ENCODE measurements at places on chromosomes 7 and 10.

DNA sequence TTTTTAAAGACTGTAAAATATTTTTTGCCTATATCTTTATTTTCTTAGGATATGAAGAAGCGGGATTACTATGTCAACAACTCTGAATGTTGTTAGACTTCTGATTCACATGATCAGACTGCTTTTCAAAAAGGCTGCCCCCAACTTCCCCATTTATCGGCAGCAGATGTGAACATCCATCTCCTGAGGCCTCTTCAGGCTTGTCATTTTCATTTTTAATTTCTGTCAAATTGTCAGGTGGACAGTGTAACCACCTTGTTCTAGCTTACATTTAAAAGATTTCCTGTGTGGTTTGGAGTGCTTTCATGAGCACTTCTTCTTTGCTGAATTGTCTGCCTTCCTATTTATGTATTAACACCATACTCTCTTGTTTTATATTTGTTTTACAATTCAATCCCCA, 78.8 kb upstream of the GSDME start:
- no peak for DNase-seq

DNA sequence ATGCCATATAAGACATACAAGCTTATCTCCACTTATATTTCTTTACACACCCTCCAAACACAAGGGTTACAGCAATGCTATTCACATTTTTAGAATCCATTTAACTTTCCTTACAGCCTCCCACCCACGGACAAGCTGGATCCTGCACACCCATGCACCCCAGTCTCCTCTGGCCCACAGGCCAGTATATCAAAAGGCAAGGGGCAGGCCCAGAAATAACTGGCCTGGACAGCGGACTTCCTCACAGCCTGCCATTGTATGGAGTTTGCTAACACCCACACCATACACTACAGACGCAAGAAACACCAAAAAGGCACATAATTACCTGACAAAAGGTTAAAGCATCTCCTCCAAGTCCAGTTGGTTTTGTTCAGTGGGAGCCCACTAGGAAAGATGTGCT, 12.0 kb downstream of the HOXA4 start:
- no peak for DNase-seq

DNA sequence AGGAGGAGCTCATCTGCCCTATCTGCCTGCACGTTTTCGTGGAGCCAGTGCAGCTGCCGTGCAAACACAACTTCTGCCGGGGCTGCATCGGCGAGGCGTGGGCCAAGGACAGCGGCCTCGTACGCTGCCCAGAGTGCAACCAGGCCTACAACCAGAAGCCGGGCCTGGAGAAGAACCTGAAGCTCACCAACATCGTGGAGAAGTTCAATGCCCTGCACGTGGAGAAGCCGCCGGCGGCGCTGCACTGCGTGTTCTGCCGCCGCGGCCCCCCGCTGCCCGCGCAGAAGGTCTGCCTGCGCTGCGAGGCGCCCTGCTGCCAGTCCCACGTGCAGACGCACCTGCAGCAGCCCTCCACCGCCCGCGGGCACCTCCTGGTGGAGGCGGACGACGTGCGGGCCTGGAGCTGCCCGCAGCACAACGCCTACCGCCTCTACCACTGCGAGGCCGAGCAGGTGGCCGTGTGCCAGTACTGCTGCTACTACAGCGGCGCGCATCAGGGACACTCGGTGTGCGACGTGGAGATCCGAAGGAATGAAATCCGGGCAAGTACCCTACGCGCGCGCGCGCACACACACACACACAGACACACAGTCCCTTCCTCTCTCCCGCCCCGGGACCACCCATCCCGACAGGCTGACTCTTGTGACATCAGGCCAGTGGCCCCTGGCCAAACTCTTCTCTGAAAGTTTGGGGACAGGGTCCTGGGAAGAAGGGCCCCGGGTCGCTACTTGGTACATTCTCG, 538 bp downstream of the TRIM8 start:
- DNase-seq = peak; percentile 89

DNA sequence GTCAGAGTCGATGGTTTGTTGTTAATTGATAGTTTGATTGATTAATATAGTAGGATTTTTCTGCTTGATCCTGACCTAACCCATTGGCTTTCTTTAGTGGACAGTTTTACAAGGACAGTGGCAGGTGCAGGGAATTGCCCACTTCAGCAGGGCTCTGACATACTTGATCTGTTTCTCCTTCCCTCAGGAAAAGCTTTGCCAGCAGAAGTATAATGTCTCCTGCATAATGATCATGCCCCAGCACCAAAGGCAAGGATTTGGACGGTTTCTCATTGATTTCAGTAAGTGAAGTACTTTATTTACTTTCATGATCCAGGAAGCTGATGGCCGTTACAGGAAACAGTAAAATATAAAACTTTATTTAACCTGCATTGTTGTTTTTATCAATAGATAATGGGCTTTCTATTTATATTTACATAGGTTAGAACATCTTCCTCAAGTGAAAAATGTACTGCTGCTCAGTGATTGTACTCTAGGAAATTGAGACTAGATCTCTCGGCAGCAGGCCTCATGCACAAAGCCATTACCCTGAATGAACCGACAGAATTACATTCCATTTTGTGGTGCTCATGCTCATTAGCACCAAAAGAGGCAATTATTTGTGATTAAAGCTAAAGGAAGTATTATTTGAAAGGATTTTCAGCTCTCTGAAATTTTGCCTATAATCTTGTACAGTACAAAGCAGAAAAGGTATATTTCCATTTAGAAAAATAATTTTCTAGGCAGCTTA, 122.5 kb upstream of the SAMD8 start:
- no peak for DNase-seq

DNA sequence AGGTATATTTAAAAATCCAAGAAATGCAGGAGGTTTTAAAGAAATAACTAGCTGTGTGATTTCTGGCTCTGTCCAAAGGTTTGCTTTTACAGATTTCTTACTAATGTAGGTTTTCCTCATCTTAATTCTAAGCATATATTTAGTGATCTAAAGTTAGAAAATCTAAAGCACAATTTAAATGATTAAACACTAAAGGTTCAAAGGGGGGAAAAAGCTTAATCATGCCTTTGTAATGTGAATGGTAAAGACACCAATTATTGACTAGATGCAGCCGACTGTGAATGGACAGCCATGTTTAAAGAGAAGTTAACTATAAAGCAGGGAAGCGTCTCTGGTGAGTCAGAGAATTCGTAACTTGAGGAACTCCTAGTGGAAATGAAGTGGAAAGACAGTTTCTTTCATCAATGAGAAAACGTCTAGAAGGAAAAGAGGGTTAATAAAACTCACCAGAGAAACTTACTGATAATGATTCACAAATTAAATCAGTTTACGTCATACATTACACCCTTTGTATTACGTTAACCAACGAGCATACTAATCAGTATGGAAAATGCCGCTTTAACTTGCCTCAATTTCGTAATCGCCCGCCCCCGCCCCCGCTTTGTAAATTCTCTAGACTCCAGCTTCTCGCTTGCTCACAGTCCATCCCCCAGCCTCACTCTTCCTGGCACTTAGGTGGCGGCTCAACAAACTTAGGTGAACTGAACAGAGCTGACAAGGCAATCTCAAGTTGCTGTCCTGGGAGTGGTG, 1.1 kb upstream of the HBP1 start:
- DNase-seq = no peak

- DNase-seq = no peak
These were observed 31.7 kb downstream of the MKX start for GRCh38 chr10:27713941-27714340.

- DNase-seq = no peak
These were observed 1.3 kb downstream of the ANKRD16 start for GRCh38 chr10:5888351-5888750.

DNA sequence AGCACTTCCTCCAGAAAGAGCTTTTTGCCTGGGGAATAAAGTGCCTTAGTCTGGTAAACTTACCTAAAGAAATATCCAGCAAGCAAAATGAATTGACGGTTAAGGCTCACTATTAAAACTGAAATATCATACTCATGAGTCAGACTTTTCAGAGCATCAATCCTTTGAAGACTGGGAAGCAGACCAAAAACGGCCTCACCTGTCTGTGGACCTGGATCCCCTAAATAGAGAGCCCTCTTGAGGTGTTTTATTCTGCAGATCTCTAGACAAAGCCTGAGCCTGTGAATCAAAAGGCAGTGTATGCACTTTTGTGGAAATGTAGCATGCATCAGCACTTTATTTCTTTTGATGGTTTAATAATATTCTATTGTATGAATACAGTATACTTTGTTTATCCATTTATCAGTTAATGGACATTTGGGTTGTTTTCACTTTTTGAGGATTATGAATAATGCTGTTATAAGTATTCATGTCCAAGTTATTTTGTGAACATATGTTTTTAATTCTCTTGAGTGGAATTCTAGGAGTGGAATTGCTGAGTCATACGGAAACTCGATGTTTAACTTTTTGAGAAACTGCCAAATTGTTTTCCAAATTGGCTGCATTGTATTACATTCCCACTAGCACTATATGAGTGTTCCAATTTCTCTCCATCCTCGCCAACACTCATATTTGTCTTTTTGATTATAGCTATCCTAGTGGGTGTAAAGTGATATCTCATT, 449.0 kb upstream of the IGFBP3 start:
- DNase-seq = no peak

DNA sequence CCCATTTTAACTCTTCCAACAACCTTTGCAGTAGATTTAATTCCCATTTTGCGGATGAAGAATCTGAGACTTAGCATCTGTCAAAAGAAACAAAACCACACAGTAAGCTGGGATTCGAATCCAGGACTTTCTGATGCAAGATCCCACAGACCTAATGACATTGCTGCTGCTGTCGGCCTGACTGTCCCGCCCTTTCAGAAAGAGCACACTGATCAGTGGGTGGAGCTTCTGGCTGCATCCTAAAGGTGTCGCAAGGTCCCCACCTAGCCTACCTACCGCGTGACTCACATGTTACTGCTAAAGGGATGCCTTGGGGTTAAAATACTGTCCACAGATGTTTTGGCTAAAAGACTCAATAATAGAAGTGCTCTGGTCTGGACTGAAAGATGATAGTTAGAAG, 134.7 kb downstream of the EMX2 start:
- no peak for DNase-seq

- no peak for DNase-seq
These were observed 144.4 kb downstream of the ZMYND11 start for GRCh38 chr10:279655-280054.

DNA sequence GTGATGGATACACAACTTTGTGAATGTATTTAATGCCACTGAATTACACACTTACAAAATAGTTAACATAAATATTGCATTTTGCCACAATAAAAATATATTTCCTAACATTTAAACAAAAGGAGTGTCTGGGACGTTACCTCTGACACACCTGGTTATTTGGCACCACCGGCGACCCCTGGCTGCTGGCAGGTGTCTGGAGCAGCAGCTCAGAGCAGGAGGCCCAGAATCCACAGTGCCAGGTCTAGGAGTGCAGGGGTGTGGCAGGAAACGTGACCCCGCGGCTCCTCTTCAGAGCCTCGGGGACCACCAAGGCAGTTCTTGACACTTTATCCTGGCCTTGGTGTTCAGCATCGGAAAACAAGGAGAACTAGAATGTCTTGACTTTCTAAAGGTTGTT, 46.3 kb downstream of the MGMT start:
- DNase-seq = no peak

- no peak for DNase-seq
These were observed 267.9 kb upstream of the TCERG1L start for GRCh38 chr10:131579251-131580071.

- DNase-seq = no peak
These were observed 13.6 kb upstream of the JAKMIP3 start for GRCh38 chr10:132052124-132052523.

- no peak for DNase-seq
These were observed 83.9 kb downstream of the OSBPL3 start for GRCh38 chr7:24896031-24896501.

- no peak for DNase-seq
These were observed 13.1 kb downstream of the ADGRA1 start for GRCh38 chr10:133100706-133101415.

GRCh38 chr10:101857802-101858476, 14.3 kb upstream of the KCNIP2 start:
- no peak for DNase-seq

DNA sequence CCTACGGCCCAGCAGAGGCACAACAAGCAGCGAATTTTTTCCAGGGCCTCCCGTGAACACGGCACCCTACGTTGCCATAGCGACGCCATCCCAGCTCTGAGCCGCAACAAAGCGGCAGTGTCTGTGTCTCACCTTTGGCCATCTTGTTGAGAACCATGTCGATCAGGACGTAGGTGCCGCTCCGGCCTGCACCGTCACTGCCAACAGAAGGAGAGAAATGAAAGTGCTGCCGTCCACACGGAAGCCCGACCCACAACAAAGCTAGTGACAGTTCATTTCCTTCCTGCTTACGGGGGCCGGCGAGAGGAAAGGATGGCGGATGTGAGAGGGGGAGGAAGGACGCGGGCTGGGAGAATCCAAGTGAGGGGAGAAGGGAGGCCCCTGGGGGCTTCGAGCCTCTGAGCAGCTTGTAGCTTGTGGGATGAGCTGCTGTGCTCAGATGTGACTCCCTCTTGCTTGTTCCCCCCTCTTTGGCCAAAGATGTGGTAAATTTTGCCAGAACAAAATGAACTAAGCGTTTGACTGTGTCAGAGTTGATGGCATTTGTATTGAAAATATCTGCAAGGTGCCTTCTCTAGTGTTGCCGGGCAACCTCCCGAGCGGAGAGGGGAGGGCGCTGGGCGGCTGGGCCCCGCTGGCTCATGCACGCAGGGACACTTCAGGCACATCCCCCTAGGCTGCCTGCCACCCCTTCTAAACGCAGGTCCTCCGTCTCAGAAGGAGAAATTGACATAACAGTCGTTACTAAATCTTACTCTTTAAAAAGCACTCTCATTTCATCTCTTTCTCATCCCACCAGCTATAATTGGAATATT, 232.2 kb downstream of the DNAJB6 start:
- DNase-seq = peak; percentile 61

DNA sequence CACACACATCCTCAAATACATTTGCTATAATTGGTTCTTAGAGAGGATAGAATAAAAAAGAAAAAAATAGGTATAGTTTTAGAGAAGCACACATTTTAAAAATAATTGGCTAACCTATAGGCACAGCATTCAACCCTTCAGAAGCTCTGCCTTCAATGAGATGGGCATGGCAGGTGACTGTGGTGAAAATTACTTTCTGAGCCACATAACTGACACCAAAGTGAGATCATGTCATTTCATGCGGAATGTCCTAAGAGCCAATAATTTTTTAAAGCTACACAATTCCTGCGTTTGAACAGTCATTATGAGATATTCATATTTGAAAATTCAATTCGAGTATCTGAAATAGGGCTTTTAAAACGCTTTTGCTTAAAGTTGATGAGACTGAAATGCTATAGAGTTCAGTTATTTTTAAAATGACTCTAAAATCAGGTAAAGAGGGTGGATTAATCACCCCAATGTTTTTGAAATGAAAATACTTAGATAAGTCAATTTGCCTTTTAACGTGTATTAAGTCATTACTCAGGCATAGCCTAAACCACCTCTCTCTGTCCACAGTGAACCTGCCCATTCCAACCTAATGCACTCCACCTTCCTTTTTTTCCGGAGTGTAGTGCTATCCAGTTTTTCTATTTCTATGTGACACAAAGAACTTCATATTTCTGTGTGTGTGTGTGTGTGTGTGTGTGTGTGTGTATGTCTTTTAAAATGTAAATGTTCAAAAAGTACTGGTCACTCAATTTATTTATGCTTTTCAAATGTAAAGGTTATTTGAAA, 6.1 kb downstream of the RELN start:
- DNase-seq = no peak

- DNase-seq = no peak
These were observed 89.4 kb downstream of the SH3PXD2A start for GRCh38 chr10:103765981-103766380.

All from C1 segment of cervical spinal cord (tissue), 14 donors.